ENCODE measurements at places on chromosomes 16 and 17.

DNA sequence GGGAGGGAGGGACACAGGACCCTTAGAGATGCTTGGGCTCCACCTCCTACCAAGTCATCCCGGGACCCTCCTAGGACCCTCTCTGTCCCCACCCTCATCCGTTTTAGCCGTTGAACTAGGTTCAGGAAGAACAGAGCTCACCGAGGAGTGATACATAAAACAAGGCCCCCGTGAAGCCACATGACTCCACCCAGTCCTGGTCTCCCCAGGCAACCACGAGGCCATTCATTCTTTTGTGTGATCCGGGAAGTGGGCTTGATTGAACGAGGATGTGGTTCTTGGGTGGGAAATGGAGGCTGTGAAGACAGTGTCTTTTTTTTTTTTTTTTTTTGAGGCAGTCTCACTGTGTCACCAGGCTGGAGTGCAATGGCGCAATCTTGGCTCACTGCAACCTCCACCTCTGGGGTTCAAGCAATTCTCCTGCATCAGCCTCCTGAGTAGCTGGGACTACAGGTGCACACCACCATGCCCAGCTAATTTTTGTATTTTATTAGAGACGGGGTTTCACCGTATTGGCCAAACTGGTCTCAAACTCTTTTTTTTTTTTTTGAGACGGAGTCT is 14.8 kb downstream of the TRARG1 start:
- peak; percentile 86 for DNase-seq

- no peak for DNase-seq
Observed at GRCh38 chr17:76369804-76370203, 14.6 kb upstream of the SPHK1 start.

- no peak for DNase-seq
Observed at GRCh38 chr17:79231766-79232287, 157.2 kb downstream of the ENGASE start.

- DNase-seq, result no peak
Observed at GRCh38 chr17:43579566-43580140, 33.5 kb upstream of the ETV4 start.

DNA sequence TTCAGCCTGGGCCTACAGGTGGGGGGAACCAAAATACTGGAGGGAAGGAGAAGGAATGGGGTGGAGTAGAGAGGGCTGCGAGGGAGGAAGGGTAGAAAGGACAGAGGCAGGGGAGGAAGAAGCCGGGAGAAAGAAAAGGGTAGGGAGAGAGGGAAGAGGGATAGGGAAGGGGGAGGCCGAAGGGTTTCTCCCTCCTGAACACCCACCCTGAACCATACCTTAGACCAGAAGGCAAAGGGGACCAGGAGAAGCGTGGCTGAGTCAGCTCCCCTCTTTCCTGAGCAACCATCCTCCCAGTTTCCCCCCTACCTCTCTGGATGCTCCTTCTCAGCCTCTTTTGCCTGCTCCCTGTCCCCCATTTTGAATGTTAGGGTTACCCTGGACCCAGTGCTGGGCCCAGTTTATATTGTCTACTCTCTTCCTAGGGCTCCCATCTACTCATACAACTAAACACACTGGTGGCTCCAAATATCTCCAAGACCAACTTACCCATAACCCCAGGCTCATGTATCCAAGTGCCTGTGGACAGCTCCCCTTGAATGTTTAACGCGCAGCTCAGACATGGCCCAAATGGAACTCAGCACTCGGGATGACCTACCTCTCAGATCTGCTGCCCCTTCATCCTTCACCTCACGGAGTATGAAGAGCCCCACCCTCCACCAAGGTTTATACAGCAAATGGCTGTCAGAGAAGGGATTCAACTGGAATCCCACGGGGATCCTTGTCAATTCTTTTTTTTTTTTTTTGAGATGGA is 7.8 kb downstream of the TSPOAP1 start:
- DNase-seq, result no peak

- DNase-seq, result peak; percentile 45
Observed at GRCh38 chr17:74282587-74283370, 8.7 kb downstream of the DNAI2 start.

DNA sequence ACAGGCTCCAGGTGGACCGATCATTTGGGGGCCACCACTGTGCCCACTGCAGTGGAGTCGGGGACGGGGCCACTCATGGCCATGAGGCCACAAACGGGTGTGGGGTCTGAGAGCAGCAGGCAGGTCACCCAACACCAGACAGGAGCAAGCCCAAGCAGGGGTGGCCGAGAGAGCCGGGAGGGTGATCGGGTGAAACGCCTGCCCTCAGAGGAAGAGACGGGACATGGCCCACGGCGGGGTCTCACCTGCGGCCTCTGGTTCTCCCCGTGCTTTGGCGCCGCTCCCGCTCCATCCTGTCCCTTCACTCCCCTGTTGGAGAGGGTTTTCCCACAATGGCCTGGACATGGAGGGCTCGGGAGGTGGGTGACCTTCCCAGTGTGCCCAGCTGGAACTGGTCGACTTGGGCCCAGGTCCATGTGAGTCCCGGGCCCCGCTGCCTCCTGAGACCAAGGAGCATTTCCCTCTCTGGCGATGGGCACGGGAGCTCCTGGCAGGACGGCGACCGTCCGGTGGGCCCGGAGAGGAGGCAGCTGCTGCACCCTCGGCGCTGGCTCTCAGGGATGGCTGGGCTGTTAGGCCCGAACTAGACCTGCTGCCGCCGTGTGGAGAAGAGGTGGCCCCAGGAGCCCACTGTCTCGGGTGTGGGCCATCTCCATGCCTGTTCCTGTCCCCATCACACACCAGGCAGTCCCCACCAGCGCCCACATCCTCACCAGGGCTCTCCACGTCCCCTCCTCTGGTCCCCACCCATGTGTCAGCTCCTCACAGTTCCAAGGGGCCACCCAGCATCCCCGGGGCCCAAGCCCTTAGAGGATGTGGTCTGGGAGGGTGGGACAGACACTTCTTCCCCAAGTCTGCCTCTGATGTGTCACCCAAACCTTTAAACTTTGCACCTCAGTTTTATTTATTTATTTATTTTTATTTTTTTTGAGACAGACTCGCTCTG is 13.4 kb upstream of the BAHCC1 start:
- DNase-seq, result peak; percentile 23

GRCh38 chr17:1779571-1780131 is 17.8 kb downstream of the SERPINF1 start:
- no peak for DNase-seq

DNA sequence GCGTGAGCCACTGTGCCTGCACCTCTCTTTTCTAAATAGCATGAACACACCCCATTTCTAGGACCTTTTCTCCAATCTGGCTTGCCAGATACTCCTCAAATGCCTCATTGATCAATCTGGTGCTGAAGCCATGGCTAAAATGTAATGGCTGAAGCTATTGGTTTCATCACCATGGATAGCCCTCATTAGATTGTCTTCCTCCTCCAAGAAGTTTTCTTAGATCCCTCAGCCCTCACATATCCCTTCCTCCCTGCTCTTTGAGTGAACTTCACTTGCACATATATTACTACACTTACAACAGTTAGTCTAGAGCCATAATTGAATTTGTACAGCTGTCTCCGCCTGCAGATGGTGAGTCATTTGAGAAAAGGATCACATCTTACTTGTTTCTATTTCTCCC is 77.9 kb upstream of the TOX3 start:
- DNase-seq, result no peak

DNA sequence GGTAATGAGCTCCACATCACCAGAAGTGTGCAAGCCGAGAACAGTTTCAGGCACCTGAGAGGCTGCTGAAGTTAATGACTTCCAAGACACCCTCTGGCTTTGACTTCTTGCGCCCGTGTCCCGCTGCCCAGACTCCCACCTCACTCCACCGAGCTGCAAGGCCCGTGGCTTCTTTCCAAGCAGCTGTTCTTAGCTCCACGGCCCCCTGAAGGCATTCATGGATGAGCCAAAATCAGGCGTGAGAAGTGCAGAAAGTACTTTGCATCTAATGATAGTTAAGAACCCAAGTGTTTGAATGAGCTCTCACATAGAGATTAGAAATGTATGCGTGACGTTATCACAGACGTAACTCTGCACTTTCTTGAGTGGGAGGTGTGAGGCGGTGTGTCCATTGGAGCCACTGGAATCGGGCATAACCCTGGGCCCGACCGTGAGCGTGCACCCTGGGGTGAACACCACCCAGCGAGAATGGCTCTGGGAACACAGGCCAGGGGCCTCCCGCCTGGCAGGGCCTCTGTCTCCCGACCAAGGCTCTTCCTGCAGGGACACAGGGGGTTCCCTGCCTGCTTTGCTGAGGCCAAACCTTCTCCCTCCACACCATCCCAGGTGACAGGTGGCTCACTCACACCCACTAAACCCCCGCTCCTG is 11.0 kb downstream of the NPTX1 start:
- no peak for DNase-seq

GRCh38 chr16:66435896-66436295 is 8.8 kb downstream of the BEAN1 start:
- no peak for DNase-seq
